ENCODE measurements at places on chromosomes 4 and X.

GRCh38 chr4:152408514-152409327 is 127.2 kb downstream of the FBXW7 start:
- DNase-seq = no peak

DNA sequence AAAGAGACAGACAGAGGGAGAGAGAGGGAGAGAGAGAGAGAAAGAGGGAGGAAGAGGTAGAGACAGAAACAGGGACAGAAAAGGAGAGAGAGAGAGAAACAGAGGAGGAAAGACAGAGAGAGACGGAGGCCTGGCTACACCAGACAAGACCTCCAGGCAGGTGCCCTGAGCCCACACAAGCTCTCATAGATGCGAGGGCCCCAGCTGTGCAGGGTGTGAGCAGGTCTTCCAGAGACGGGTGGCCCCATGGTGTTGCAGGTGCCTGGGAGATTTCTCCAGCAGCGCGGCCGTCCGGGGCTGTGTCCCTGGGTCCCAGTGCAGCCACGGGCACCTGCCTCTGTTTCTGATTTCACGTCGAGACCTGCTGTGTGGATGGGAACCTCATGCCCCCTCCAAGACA is 253.0 kb downstream of the SHOX start:
- no peak for DNase-seq

- DNase-seq = no peak
Observed at GRCh38 chr4:40857956-40858355, 108.2 kb downstream of the NSUN7 start.

GRCh38 chr4:54992266-54992665 is 133.1 kb downstream of the KDR start:
- no peak for DNase-seq

GRCh38 chr4:123301923-123302322 is 94.7 kb upstream of the SPRY1 start:
- no peak for DNase-seq

DNA sequence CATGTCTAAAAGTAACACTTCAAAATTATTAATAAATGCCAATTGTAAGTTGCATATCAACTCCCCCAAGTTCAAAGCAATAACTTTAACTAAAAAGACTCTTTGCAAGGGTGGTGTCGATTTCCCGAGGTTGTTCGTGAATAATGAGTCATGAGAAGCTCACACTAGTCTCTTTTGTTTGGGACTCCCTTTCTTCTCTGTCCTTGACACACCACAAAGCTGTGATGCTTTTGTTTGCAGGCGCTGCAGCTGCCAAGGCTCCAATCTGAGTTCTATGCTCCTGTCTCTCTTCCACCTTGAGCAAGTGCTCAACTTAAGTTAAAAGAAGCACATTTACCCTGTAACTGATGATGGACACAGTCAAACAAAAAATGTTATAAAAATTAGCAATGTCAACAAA is 65.9 kb downstream of the FAT1 start:
- no peak for DNase-seq

DNA sequence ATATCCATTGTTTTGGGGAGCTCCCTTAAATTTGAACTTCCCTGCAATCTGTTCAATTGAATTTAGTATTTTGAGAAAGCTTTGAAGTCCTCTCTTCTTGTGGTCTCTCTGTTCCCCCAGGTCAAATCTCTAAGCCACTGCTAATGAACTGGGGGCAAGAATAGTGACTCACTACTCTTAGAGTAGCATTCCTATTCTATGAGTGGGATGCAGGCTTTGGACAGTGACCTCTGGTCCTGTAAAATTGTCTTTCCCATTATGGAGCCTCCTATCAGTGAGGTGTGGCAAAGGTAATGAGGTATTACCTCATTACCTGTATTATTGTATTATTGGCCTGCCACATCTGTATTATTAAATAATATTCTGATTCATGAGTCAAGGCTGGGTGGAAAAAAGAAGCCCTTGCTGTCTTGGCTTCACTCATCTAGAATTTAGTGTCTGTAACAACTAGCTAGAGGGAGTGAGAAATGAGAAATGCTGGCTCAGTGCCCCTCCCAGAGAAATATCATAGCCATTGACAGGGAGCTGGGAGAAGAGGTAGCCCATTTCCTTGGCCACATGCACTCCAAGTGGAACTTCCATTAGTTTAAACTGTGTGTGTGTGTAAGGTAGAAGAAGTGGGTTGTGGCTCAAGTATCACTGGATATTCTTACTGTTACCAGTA is 393.9 kb upstream of the CTSO start:
- DNase-seq = peak; percentile 88

DNA sequence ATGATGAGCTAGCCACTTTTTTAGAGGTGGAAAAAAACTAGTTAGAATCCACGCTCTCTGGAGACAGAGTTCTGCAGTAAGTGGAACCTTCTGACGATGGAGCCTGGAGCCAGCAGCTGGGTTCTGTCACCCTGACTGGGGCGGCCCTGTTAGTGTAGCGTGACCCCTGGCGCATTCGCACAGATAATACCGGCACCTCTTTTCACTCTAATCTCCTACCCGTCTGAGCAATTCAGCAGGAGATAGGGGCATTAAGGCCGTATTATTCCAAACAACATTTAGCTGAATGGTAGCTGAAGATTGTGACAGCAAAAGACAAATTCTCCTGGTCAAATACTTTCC is 292.6 kb downstream of the FBXO8 start:
- DNase-seq = peak; percentile 60

- no peak for DNase-seq
Observed at GRCh38 chr4:146252969-146253611, 38.8 kb downstream of the REELD1 start.

GRCh38 chrX:34915463-34916225 is 27.0 kb upstream of the FAM47B start:
- no peak for DNase-seq

GRCh38 chrX:20354505-20354904 is 87.8 kb upstream of the RPS6KA3 start:
- no peak for DNase-seq

GRCh38 chr4:151184523-151185458 is 85.4 kb downstream of the RPS3A start:
- DNase-seq = no peak

GRCh38 chr4:149605601-149606378 is 209.9 kb downstream of the IQCM start:
- peak; percentile 62 for DNase-seq

GRCh38 chr4:13483768-13484121 is 395 bp downstream of the RAB28 start:
- peak; percentile 81 for DNase-seq

- no peak for DNase-seq
Observed at GRCh38 chr4:123939621-123940020, 543.0 kb downstream of the SPRY1 start.

DNA sequence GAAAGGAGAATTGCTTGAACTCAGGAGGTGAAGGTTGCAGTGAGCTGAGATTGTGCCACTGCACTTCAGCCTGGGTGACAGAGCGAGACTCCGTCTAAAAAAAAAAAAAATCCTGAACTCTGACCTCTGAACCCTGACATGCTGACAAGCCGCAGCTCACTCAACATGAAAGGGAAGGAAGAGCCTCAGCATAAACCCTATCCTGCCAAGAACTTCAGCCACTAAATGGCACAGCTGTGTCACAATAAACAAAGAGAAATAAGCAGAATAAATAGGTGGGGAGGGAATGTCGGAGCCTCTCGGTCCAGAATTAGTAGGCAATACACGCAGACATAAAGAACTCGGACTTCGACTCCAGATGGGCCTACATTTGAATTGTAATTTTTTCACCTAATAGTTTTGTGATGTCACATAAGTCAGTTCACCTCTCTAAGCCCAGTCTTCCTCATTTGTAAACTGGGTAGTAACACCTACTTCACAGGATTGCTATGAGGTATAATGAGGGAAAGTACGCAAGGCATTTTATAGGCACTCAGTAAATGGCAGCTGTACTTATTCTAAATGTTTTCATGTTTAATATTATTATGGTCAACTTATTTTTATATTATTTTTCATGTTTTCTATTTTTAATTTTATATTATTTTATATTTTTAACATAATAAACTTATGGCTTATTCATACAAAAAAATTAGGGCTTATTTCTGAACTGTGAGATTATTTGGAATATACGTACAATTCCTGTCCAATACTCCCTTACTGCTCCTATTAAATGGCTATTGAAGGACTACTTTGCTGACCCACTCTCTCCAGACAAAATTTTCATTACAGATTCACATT is 243.4 kb downstream of the SCFD2 start:
- DNase-seq = no peak

DNA sequence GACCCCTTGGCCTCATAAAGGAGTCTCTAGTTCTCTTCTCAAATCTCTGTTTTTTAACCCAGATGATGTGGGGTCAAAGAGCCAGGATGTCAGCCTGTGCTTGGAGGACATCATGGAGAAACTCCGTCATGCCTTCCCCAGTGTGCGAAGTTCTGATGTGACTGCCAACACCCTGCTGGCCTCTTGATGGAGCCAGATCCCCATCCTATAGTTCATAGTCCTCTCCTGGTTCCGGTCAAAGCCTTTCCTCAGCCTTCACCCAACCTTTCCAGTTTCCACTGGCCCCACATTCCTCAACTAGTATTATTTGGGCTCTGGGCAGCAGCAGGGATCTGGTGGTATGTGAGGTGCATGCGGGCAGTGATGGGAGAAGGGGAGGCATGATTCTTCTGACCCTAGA is 30.7 kb downstream of the TAF7L start:
- no peak for DNase-seq

- no peak for DNase-seq
Observed at GRCh38 chr4:2900741-2901140, 57.1 kb downstream of the ADD1 start.

All from islet precursor cell (in vitro differentiated cells).